Stimulated activated CD4-positive, alpha-beta T cell treated with anti-CD3 and anti-CD28 coated beads, Interleukin-1b, Interleukin-23, amount 100 ng/mL, for 1 hour (primary cell): ENCODE measurements at places on chromosomes 16 and 17.
A peak's percentile ranks its signal among the peaks of the same experiment; 100 is the strongest.

GRCh38 chr16:21084631-21085225 is 65.9 kb downstream of the DNAH3 start:
- no peak for DNase-seq

- DNase-seq = peak; percentile 72
Measured at GRCh38 chr17:77444984-77445759, 304.4 kb downstream of the SEC14L1 start.

- no peak for DNase-seq
Measured at GRCh38 chr16:84786605-84787262, 33.1 kb upstream of the CRISPLD2 start.

GRCh38 chr16:23572394-23572793 is 14.9 kb downstream of the UBFD1 start:
- DNase-seq = no peak

- DNase-seq = no peak
Measured at GRCh38 chr17:18904482-18904881, 46.6 kb downstream of the PRPSAP2 start.

DNA sequence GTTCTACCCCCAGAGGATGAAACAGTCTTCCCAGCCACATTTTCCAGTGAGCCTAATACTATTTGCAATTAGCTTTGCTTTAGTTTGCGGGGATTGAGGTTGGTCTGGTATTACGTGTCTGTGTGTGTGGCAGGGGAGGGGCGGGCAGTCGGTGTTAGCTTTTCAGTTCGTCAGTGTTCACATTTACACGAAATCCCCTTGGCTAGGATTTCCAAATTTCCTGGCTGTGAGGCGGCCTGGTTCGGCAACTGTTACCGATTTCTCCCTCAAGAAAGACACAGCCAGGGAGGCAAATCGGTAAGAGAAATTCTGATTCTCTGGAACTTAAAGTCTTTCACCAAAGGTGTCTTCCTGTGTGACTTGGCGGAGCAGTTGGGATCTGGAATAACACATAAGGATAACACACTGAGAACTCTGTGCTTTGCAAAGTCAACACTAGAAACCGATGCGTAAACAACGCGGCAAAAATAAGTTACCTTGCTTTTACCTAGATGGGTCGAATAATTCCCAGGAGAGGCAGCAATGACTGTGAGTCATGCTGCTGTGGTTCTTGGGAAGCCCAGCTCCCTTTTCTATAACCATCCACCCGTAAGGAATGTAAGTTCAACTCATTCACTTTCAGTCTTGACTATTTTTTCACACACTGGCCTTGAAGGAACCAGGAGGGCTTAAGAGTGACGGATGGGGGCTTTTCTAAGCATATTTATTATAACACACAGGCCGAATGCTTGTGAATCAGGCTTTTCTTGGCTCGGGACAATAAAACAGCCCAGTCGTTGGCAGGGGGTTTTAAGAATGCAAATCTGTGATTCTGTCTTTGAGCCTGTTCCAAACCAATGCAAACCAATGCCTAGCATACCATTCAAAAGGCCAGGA is 24.2 kb downstream of the GPRC5B start:
- no peak for DNase-seq

GRCh38 chr16:68296291-68296690 is 14.5 kb downstream of the SLC7A6OS start:
- no peak for DNase-seq

- no peak for DNase-seq
Measured at GRCh38 chr17:61465550-61466237, 13.5 kb downstream of the TBX4 start.

GRCh38 chr17:71423871-71424546 is 696.8 kb upstream of the SOX9 start:
- no peak for DNase-seq

DNA sequence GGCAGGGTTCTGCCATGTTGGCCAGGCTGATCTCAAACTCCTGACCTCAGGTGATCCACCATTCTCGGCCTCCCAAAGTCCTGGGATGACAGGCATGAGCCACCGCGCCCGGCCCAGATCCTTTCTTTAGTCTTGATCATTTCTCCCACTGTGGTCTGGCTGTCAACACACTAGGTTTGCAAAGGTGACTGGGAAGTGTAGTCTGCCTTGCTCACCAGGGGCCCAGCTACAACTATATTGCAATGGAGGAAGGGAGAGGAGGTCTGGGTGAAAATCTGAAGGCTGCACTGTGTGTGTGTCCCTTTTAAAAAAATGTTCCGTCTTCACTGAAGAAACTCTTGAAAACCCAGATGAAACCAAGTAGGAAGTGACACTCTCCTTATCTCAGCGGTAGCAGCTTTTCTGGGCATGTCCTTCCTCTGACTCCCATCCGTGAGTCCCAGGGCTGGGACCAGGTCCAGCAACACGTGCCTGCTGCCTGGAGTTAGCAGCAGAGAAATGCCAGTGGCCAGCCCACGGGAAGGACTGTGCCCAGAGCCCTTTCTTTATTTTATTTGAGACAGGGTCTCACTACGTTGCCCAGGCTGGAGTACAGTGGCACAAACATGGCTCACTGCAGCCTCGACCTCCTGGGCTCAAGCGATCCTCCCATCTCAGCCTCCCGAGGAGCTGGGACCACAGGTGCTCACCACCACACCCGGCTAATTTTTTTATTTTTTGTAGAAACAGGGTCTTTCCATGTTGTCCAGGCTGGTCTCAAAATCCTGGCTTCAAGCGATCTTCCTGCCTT is 17.8 kb upstream of the KIF19 start:
- no peak for DNase-seq

DNA sequence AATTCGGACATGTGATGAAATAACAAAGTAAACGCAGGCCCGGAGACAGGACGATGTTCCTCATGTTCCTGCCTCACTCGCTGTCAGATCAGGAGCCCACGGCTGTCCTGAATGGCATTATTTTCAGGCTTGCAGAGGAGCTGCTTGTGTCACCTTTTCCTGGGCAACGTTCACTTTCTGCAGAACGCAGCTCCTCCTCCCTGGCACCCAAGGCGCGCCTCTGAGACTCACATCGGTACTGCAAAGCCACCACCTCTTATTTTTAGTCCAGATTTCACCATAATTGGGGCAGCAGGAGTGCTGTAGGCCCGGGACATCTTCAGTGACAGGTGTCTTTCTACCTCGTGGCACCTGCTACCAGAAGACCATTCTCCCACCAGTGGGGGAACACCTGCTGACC is 8.0 kb upstream of the C16orf96 start:
- DNase-seq = no peak

GRCh38 chr17:76791053-76791980 is 53.4 kb downstream of the MFSD11 start:
- no peak for DNase-seq

DNA sequence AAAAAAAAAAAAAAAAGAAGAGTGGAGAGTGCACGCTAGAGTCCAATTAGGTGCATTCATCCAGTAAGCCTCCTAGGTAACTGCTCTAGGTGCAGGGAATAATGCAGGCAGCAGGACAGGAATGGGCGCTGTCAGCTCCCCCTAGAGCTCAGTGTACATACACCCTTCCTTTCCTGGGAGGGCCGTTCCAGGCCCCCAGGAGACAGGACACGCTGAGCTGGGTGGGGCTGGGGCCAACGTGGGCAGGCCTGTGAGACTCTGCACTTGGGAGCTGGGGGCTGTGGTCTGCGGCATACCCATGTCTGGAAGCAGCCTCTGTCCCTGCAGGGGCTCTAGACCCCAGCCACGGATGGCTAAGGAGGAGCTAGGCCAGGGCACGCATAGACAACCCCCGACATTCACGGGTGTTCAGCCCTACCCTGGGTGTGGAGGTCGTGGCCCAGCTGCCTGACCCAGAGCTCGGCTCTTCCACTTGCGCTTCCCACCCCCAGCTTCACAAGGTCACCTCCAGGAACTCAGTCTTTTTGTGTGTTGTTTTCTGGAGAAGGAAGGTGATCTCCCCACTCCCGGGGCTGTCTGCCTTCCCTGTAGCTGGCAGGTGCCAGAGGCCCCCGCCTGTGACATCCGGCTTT is 1.0 kb upstream of the ANTKMT start:
- DNase-seq = no peak

DNA sequence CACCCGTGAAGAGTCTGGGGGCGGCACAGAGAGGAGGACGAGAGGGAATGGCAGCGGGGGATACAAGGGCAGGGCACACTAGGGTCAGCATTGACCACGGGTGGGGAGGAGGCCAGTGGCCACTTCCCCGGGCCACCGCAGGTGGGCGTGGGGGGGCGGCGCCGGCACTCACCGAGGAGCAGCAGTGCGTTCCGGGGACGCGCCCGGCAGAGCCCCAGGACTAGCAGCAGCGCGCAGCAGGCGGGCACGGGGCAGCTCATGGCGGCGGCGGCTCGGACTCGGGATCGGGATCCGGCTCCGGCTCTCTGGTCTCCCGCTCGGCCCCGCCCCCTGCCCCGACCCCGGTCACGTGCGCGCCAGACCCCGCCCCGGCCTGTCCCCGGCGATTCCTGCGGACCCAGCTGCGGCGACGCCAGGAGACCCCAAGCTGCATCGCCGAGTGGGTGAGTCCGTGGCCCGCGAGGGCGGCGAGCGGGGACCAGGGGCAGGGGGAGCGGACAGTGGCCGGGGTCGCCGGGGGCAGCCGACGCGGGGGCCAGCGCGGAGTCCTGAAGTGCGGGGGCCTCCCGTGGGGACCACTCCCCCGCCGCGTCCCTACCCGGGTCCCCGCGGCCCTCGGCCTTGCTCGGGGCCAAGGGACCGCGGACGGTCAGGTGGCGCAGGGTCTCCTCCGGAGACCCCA is at the start of the genes SGSH and SLC26A11:
Gene SGSH, minus strand, starts transcription at position 280 of the 682 bp plus-strand sequence. Its CDS starts 20 bp downstream, at position 260.
Gene SLC26A11, plus strand, starts transcription at position 374 of the 682 bp plus-strand sequence. CDS start 1,134 bp downstream, outside the sequence.
- DNase-seq = no peak

DNA sequence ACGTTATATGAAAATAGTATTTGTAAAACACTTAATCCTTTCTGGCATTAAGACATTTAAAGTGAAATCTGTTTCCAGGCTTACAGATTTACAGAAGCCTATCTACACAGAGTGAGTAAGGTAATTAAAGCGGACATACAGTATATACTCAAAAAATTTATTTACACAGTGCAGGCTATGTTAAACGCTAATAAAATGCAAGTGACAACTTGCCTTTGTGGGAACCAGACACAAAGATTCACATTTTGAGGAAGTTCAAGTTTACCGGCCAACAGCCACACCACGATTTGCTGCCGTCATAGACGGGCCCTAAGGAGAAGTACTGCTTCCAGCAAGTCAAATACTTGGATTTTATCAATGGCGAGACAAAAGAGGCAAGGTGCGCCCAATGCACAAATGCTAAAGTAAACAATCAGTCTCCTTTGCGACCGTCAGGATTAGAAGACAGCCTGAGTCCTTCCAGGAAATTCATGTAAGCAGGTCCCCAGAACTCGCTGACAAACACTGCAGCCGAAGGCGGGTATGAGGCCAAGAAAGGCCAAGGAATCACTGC is 801 bp downstream of the VPS35 start:
- DNase-seq = no peak

DNA sequence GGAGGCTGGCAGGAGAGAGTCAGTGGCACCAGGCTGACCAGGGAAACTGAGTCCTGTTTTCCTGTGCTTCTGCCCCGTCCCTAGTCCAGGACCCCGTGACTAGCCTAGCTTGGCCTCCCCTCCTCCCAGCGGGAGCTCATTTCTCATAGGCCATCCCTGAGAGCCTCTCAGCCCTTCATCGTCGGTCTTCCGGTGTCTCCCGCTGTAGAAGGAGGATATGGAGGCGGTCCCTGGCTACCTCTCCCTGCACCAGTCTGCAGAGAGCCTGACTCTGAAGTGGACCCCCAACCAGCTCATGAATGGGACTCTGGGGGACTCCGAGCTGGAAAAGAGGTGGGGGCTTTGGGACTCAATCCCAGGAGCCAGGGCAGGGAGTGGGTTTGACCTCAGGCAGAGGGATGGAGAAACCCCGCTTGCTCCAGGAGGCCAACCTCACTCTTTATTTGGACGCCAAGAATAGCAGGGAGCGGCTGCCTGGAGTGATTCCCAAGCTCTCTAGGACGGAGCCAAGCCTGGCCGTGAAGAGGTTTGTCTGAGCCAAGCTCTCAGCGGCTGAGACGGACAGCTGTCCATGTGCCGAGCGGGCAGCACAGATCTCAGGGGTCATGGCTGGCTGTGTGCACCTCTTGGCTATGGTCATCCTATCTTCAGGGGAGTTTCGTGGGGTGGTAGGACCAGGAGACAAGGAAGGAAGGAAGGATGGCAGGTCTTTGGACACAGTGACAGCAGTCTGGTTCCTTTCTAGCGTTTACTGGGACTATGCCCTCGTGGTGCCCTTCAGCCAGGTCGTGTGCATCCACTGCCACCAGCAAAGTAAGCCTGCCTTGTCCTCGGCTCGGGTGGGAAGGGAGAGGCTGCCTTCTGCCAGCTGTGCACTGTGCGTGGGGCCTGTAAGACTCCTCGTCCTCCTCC is 26.8 kb downstream of the SGSM2 start:
- DNase-seq = no peak

- no peak for DNase-seq
Measured at GRCh38 chr16:86002178-86002900, 103.4 kb downstream of the IRF8 start.

DNA sequence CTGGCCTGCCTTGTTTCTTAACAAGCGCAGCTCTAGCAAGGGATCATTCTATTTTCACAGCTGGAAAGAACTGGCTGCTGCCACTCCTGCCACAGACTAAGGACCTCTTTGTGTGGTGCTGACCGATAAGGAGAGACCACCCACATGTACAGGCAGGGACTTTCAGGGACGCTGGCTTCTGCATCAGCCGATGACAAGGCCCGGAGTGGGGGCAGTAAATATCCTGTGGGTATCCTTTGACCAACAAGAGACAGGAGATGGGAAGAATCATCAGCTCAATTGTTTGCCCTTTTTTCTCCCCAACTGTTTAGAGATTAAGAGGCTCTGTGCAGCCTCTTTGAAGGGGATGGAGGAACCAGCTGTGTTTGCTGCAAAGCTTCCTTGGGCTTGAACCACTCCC is 9.2 kb upstream of the ITPRIPL2 start:
- no peak for DNase-seq

GRCh38 chr17:75557075-75557851 is 30.3 kb upstream of the MYO15B start:
- no peak for DNase-seq

DNA sequence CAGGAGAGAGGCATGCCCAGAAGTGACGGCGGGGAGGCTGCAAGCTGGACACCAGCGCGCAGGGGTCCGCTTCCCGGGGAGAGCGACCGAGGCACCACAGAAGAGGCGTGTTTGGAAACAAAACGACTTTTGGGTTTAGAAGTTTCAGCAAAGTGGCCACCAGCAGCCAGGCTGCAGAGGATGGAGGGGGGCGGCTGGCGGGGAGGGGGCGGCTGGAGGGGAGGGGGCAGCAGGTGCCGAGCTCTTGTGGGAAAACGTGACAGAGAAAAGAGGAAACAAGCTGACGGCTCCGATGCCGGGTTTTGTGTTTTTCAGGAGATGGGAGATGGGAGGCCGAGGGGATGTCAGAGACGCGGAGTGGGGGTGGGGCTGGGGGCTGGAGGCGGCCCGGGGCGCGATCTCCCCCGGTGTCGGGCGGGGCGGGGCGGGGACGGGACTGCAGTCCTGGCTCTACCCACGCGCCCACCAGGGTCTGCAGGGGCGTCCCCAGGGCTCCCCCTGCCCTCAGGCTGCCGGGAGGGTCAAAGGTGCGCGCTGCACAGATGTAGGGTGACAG is 32.1 kb upstream of the RPH3AL start:
- DNase-seq = no peak

- no peak for DNase-seq
Measured at GRCh38 chr16:83115491-83116232, 488.9 kb downstream of the CDH13 start.

- no peak for DNase-seq
Measured at GRCh38 chr17:9330611-9331271, 244.9 kb downstream of the STX8 start.
